ENCODE measurements at places on chromosomes 7 and 10. TPM values are rescaled to one million over a fixed set of nuclear protein-coding genes. Genes with fewer than 3 reads are reported as not detected.

- DNase-seq, result no peak
Measured at GRCh38 chr10:132462463-132463332, 65.7 kb downstream of the PWWP2B start.

The SPDYE11 gene
- not detected for total RNA-seq

The PTPRZ1 gene
- 78.1 TPM for total RNA-seq

DNA sequence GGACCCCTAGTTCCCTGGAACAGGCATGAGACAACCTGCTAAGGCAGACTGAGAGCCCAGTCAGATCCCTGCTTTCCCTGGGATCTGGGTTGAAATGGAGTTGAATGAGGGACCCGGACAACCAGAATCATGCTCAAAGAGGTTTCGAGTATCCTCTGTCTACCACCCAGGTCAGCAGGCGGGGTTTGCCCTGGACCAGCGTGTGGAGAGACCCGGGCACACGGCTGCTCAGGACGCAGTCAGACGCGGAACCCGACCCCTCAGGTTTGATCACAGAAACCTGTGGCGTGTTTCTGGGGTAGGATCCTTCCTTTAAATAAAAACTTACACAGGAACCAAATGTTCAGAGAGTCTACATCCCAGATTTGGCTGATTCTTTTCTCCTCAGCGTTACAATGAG, 330.6 kb downstream of the PTPRN2 start:
- DNase-seq, result no peak

The SEC61A2 gene
- 11.0 TPM for total RNA-seq

The MALRD1 gene
- not detected for total RNA-seq

GRCh38 chr7:85144771-85145170, 42.1 kb downstream of the SEMA3D start:
- no peak for DNase-seq

GRCh38 chr10:123974406-123974805, 82.8 kb upstream of the CPXM2 start:
- DNase-seq, result no peak

DNA sequence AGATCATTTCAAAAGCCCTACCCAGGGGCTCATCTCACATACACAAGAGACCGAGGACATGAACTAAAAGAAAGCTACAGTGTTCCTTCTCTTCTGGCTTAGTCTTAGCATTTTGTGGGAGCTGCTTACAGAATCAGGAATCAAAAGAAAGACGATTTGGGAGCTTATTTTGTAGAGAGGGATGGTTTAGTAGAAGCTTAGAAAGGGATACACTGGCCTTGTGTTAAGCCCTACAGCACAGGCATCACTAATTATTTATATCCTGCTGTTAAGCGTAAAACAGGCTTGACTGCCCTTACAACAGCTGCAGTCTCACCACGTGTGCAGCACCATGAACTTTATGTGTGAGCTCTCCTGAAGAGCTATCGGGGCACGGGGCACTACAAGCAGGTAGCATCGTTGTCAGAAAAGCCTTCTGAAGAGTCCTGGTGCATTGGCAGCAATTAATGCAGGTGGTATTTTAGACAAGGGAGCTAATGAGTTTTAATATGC, 798.3 kb downstream of the NXPH1 start:
- DNase-seq, result no peak

The CHN2 gene
- 3.1 TPM for total RNA-seq

DNA sequence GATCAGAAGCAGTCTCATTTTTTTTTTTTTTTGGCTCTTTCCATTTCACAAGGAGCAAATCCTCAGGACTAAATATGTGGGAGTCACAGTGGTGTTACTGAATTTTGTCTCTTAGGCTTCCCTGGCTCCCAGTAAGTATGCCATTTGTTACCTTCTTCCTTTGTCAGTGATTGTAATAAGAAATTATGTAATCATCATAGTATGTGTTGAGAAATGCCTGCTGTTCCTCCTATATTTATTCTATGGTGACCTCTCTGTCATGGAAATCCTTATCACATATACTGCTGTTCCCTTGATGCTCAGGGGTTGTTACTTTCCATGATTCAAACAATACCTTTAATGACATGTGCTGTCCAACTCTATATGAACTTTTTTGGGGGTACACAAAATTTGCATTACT, 4.8 kb upstream of the OR9A4 start:
- no peak for DNase-seq
